ENCODE measurements at places on chromosomes 6 and 20. TPM values are rescaled to one million over a fixed set of nuclear protein-coding genes. Genes with fewer than 3 reads are reported as not detected.

The B3GALT4 gene
- total RNA-seq = 2.7 TPM

The ZC2HC1B gene
- not detected for total RNA-seq

The TMEM200A gene
- total RNA-seq = 43.3 TPM

The OXT gene
- not detected for total RNA-seq

The ZMYND8 gene
- total RNA-seq = 14.3 TPM

The RAB44 gene
- total RNA-seq = not detected

The KIF3B gene
- 25.9 TPM for total RNA-seq

The ZSCAN23 gene
- 0.51 TPM for total RNA-seq

- H3K27ac ChIP-seq = no peak overlapping the region
- no peaks in the 10 kb centered on the region for H3K27me3 ChIP-seq
- no peaks in the 10 kb centered on the region for H3K36me3 ChIP-seq
These were observed 355.4 kb downstream of the CDC5L start for GRCh38 chr6:44742828-44743372.

DNA sequence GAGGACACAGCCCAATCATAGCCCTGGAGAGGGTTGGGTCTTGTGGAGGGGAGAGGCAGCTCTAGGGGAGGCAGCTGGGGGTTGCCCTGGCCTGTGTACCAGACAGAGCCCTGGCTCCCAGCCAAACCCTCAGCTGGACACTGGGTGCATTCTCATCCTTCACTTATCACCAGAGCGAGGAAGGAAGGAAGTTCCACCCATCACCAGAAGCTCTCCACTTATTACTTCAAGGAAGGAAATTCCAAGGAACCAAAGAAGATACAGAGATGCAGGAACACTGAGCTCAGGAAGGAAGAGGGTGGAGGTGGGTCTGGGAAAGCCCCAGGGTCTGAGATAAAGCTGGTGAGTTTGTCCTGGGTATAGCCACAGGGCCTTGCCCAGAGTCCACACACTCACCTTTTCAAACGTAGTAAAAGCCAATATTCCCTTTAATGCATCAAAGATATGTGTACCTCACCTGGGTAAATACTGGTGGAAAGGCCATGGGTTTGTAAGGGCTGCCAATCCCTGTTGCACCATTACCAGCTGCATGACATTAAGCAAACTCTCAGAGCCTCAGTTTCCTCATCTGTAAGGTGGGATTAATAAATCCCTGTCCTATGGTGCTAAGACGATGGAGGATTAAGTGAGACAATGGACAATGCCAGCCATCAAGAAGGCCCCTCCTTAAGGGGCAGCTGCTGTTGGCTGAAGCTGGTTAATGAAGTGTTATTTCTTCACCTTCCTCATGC, 109.7 kb upstream of the NAA20 start:
- H3K4me1 ChIP-seq = peaks cover 5% of the 10 kb centered on the region
- H3K27me3 ChIP-seq = no peaks in the 10 kb centered on the region
- H3K4me3 ChIP-seq = no peak overlapping the region

DNA sequence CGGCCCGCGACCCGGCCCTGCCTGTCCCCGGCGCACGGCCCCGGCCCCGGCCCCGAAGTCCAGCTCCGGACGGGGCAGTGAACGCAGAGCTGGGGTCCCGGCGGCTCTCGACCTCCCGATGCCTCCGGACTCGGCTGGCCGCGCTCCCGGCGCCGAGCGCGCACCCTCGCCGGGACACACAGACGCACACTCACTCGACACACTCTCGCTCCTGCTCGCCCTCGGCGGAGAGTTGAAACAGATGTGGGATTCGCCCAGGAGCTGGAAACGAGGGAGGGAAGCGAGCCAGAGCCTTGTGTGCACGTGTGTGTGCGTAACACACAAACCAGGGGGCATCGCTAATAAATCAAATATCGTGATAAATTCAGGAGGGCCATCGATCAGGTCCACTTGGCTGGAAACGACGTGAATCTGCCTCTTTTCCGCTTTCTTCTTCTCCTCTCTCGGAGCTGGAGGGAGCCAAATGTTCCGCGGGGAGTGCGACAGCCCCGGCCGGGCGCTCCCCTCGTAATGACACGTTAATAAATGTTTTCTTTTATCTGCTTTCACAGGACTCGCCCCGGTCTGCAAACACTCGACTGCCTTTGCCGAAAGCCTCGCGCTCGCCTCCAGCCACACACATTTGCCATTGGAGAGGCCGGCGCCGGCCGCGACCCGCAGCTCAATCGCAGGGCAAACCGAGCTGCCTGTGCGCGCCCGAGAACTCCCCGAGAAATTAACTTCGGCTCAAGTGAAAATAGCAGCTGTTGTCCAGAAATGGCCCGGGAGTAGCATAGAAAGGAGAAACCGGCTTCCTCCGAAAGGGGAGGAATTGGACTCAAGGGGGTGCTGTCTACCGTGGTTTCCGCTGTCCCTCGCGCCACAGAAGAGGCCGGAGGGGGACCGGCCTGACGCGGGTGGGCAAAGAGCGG, 828 bp upstream of the SULF2 start:
- H3K27me3 ChIP-seq = peaks cover 55% of the 10 kb centered on the region
- no peak overlapping the region for H3K27ac ChIP-seq
- H3K4me1 ChIP-seq = peaks cover 7% of the 10 kb centered on the region
- peak overlapping the region; percentile 75 for H3K4me3 ChIP-seq

DNA sequence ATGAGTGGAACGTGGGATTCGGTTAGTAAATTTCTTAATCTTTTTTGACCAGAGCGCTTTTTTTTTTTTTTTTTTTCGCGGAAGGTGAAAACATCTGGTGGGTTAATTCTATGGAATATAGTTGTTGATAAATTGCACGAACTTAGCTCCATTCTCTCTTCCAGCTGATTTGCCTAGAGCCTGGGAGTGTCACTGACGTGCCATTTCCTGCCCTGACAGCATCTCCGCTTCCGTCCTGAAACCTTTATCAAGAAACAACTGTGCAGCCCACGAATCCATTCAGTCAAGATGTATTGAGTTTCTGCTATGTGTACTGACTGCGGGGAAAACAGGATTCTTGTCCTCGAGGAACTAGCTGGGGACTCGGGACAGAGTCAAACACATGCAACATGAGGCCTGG, 59.5 kb upstream of the TGM3 start:
- H3K4me1 ChIP-seq = peaks cover 23% of the 10 kb centered on the region
- peak overlapping the region; percentile 72 for H3K27ac ChIP-seq
- H3K4me3 ChIP-seq = no peak overlapping the region
- H3K27me3 ChIP-seq = no peaks in the 10 kb centered on the region

GRCh38 chr6:34521463-34522285, 34.5 kb downstream of the SPDEF start:
- H3K27me3 ChIP-seq = no peaks in the 10 kb centered on the region
- no peak overlapping the region for H3K27ac ChIP-seq
- no peak for DNase-seq
- no peak overlapping the region for H3K4me3 ChIP-seq
- H3K36me3 ChIP-seq = no peaks in the 10 kb centered on the region

DNA sequence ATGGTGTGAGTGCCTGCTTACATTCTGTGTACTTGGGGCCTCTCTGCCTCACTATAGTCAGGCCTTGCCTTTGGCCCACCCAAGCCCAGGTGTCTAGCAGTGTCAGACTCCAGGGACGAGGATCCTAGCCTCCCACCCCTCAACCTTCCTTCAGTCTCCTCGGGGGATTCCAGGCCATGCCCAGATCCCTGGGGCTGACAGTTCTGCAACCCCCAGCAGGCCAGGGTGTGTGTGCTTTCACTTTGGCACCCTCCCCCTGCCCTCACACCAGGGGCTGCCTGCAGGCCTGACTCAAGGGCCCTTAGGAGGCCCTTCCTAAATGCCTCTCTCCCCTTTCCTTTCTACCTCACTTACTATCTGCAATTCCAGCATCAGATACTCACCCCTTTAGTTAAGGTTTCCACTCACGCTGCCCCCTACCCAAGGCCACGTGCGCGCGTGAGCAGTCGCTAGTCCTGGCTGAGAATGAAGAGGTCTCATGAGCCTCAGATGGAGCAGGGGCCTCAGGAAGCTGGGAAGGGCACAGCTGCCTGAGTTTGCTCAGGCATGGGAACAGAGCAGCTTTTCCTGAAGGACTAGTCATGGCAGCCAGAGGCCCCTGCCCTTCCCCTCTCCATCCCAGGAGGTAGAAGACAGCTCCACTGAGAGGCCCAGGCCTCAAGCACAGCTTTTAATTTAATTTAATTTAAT, 859 bp upstream of the CLPS start:
- no peak overlapping the region for H3K27ac ChIP-seq
- no peaks in the 10 kb centered on the region for H3K36me3 ChIP-seq
- peaks cover 19% of the 10 kb centered on the region for H3K27me3 ChIP-seq
- no peaks in the 10 kb centered on the region for H3K4me1 ChIP-seq
- no peak overlapping the region for H3K4me3 ChIP-seq
- no peak for DNase-seq

GRCh38 chr6:100549406-100550167, 84.9 kb upstream of the SIM1 start:
- no peak overlapping the region for H3K27ac ChIP-seq
- DNase-seq = peak; percentile 28
- H3K36me3 ChIP-seq = no peaks in the 10 kb centered on the region
- no peak overlapping the region for H3K4me3 ChIP-seq
- peaks cover 5% of the 10 kb centered on the region for H3K4me1 ChIP-seq
- H3K27me3 ChIP-seq = no peaks in the 10 kb centered on the region

DNA sequence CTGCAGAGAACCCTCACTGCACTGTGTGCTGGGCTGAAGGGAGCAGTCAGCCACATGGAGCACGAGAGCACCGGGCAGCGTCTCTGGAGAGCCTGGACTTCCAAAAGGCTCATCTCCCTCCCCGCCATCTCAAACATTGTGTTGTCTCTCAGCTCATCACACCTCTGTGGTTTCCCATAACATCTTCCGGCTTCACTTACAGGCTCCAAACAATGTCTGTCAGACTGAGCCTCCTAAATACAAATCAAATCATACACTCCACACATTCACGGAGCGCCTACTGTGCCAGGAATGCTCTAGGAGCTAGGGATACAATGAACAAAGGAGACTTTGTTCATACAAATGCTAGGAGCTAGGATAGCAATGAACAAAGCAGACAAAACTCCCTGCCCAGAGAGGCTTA, 398.0 kb downstream of the RNGTT start:
- H3K27ac ChIP-seq = no peak overlapping the region
- no peaks in the 10 kb centered on the region for H3K36me3 ChIP-seq
- DNase-seq = no peak
- H3K4me1 ChIP-seq = no peaks in the 10 kb centered on the region

DNA sequence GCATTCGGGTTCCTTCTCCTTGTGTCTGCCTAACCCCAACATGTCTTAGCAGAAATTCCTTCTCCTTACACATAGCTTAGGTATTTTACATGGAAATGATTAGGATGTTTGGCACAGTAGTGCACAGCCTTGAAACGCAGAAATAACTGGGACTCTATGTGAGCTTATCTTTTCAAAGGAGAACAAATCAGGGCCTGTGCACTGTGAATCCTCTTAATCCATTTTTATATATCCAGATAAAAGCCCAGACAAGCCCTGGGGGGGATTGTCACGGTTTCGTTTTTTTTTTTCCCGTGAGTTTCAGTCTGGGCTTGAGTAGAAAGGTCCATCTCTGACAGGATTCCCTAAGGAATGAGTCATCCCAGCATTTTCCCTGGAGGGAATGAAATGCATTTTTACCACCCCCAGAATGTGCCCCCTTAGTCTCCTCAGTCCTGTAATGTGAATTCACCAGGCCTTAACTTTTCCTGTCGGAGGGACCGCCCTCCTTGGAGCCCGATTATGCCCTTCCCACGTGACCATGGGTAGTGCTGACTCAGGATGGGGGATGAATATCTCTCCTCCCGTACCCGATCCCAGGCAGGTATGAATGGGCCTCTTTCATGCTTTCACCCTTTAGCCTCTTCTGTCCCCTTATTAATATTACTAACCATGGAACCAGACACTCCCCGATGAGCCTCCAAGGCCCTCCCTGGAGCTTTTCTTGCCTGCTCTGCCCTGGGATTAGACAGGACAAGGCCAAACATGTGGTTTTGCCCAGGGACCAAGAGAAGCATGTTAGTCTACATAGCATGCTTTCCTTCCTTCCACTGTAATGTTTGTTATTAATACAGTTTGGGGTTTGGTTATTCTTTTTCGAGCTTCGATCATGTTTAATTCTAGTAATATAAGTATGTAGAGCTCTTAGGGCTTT, 23.9 kb upstream of the NAA20 start:
- peak overlapping the region; percentile 87 for H3K27ac ChIP-seq
- no peaks in the 10 kb centered on the region for H3K27me3 ChIP-seq
- peaks cover 21% of the 10 kb centered on the region for H3K36me3 ChIP-seq
- peaks cover 51% of the 10 kb centered on the region for H3K4me1 ChIP-seq

DNA sequence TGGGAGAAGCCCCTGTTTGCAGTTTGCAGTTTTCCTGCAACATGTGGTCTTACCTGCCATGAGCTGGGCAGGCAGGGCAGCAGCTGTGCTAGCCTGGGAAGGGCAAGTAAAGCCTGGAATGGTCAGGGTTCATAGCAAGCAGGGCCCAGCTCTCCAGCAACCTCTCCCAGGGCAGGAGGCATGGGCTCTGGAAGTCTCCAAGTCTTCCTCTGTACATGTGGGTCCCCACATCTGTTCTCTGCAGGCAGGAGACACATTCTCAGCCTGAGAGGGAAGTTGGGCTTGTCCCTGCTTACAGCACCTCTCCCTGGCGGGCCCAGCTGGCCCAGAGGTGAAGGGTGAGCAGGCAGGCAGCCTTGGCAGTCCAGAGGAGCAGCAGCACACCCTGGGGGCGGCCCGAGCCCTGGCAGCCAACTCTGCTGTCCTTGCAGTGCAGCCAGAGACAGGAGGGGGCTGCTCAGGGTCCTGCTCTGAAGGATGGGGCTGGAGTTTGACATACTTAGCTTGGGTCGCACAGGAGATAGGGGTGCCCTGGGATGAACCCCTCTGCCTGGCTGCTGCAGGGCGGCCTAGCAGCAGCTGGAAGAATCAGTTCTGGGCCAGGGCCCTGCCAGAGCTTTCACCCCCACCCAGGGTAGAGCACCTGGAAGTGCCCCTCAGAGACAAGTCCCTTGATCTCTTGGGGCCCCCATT, 176.0 kb downstream of the MRPL14 start:
- H3K27me3 ChIP-seq = no peaks in the 10 kb centered on the region
- no peak overlapping the region for H3K27ac ChIP-seq
- 0 out of 2 replicates have a peak, but pooled peaks cover 6% of the 10 kb centered on the region for H3K4me1 ChIP-seq
- peak; percentile 45 for DNase-seq
- no peak overlapping the region for H3K4me3 ChIP-seq

- DNase-seq = no peak
- H3K4me3 ChIP-seq = no peak overlapping the region
- no peaks in the 10 kb centered on the region for H3K36me3 ChIP-seq
- no peaks in the 10 kb centered on the region for H3K4me1 ChIP-seq
- H3K27ac ChIP-seq = no peak overlapping the region
These were observed 31.8 kb upstream of the ZNF133 start for GRCh38 chr20:18256440-18257090.

DNA sequence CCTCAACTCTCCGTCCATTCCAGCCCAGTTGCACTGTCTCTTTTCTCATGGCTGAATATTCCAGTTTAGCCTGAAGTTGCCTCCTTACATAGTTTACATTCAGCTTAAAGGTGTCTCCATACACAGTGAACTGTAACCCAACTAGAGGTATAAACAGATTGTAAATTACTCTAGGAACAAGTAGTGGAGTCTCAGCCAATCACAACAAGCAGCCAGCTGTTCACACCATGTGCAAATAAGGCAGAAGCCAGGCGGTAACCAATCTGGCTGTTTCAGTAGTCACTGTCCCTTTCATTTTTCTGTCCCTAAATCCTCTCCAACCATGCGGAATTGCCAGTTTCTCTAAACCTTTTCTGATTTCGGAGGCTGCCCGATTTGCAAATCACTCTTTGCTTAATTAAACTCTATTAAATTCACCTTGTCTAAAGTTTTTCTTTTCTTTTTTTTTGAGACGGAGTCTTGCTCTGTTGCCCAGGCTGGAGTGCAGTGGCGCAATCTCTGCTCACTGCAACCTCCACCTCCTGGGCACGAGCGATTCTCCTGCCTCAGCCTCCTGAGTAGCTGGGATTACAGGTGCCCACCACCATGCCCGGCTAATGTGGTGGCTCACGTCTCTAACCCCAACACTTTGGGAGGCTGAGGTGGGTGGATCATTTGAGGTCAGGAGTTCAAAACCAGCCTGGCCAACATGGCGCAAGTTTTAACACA, 37.6 kb upstream of the GFOD1 start:
- H3K27me3 ChIP-seq = no peaks in the 10 kb centered on the region
- DNase-seq = no peak
- H3K27ac ChIP-seq = no peak overlapping the region
- no peaks in the 10 kb centered on the region for H3K4me1 ChIP-seq
- no peak overlapping the region for H3K4me3 ChIP-seq

All from GM23248 (cell line).